ENCODE measurements at places on chromosomes 4 and X. TPM values are rescaled to one million over a fixed set of nuclear protein-coding genes. Genes with fewer than 3 reads are reported as not detected.

DNA sequence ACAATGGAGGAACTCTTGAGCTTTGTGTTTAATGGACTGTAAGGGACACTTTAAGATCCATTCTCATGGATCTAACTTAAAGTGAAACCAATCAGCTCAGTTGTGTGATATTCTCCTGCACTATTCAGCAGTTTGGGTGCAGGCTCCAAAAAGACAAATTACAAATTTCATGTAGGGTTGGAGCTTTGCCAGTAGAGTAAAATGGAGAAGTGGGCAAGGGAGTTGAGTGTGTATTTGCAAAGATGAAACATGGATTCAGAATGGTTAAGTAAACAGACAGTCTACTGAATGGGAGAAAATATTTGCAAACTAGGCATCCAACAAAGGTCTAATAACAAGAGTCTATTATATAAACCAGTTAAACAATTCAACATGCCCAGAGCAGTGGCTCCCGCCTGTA is 21.2 kb upstream of the MID2 start:
- DNase-seq, result no peak

DNA sequence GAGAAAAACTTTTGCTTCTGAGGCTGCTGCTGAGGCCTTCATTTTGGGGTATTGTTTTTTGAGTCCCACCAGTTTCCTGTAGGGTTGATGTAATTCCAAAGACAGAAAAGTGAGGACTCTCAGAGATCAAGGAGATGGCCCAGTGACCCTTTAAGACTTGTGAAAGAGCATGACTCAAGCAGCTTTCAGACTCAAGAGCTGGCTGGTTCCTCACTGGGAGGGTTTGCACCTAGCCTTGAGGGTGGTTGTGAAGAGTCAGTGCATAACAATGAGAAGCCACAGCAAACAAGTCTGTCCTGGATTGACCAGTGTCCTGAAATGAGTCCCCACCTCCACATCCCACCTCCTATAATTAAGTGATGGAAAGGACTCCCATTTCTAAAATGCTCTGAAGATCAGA is 89.2 kb downstream of the NHS start:
- no peak for DNase-seq

DNA sequence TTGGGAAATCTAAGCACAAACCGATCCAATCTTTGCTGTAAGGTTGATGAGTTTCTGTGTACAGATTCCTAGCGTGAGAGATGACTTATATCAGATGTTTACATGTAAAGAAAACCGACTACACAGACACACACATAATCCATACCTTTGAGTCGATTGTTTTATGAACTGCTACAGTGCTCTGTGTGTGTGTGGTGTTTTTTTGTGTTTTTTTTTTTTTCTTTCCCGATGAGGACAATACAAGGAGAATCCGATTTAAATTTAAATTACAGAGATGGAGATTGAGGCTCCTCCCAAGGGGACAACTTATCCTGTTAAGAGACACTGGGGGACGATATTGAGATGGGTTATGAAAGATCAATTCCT is 461 bp upstream of the SLC9A6 start:
- DNase-seq, result no peak

DNA sequence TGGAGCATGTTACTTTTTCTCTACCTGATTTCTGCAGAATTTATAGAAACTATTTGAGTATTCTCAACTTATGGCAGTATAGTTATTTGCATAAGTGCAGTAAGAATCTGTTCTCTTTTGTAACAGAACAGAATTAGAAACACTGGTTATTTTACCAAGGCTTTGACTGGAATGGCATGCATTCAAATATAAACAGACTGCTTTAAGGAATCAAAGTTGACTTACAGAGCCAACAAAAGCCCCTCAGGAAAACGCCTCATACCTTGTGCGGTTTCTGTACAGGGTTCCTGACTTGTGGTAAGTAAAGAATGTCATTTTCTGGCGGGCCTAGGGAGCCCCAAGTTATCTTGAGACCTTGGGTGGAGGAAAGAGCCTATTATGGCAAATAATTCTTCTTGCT is 97.1 kb downstream of the GPR143 start:
- no peak for DNase-seq

- no peak for DNase-seq
These were observed 41.1 kb downstream of the UCHL1 start for GRCh38 chr4:41297832-41298231.

DNA sequence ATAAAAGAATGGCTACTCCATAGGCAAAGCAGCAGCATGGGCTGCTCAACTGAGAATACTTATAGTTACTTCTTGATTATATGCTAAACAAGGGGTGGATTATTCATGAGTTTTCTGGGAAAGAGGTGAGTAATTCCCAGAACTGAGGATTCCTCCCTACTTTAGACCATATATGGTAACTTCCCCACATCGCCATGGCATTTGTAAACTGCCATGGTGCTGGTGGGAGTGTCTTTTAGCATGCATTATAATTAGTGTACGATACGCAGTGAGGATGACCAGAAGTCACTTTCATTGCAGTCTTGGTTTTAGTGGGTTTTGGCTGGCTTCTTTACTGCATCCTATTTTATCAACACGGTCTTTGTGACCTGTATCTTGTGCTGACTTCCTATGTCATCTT is 141.5 kb downstream of the MAGEB17 start:
- DNase-seq, result no peak

DNA sequence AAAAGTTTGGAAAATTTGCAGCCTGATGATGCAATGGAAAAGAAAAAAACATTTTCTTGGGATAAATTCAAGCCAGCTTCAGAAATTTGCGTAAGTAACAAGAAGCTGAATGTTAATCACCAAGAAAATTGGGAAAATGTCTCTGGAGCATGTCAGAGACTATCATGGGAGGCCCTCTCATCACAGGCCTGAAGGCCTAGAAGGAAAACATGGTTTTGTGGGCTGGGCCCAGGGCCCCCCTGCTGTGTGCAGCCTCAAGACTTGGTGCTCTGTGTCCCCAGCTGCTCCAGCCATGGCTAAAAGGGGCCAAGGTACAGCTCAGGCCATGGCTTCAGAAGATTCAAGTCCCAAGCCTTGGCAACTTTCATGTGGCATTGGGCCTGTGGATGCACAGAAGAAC is 1049.8 kb upstream of the GRIA3 start:
- no peak for DNase-seq

DNA sequence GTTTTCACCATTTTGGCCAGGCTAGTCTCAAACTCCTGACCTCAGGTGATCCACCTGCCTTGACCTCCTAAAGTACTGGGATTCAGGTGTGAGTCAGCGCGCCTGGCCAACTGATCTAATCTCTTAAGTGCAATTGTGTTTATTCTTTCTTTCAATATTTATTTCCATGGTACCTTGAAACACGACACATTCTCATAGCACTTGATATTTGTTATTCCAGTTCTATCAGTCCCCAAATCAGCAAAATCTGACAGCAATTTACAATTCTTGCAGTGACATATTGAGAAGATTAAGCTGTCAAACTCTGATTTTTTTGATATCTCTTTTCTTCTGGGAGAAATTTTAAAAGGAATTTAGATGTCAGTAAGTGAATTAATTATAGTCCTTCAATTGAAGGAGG is 218.1 kb upstream of the FAT4 start:
- no peak for DNase-seq

DNA sequence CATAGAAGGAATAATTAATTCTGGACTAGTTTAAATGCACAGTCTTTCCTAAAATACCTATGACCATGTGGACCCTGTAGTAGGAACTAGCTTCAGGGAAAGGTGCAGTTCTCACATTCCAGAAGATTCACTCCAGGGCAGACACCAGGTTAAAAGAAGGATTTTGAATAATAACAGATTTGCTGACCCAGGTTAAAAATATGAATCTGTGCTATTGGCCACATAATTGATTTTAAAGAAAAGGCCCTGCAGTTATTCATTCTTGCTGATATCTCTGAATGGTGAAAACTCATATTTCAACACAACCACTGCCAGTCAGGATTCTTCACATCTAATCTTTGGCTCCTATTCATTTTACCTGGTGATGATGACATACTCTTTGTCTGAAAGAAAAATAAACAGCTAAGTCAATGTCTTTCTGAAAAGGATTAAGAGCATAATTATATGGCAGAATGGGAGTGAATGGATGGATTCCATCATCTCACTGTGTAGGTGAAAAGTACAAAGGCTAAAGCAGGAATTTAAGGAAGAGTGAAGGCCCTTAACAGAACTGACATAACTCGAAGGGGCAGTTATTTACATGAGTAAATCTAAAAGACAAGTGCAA is 432.8 kb downstream of the PDGFC start:
- no peak for DNase-seq

DNA sequence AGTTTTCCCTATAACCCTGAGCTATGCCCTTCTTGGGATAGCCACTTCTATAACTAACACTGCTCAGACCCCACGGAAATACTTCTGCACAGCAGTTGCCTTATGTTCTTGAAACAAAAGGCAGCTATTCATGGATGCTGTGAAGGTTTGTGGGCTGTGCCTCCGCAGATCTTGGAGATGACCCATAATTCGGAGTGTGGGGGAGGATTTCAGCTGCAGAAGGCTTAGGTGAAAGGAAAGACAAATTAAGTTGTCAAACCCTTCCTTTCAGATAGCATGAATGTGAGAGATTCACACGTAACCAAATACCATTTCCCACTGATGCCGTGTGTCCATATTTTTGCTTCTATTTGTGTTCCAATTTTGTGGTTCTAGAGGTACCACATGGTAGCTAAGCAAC is 38.1 kb upstream of the NYX start:
- DNase-seq, result no peak

DNA sequence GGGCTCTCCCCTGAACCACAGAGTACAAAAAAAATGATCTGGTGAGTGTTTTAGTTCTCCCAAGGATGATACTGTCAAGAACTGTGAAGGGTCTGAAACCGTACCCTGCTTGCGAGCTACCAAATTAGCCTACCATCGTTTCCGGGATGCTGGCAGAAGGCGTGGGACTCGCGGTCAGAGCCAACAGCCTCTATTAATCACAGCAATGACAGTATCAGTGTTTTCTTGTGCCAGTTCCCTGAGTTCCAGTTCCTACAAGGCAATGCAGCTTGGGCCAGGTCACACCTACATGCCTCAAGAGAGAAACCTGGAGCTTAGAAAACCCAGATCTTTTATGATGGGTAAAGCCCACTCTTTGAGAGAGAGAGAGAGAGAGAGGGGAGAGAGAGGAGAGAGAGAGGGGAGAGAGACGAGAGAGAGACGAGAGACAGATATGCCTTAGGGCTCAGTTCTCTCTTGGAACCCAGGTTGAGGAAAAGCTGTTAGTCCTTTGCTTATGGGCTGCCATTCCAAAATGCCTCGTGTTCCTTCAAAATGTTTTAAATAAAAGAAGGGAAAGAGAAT is 327.8 kb downstream of the ARHGAP10 start:
- no peak for DNase-seq

GRCh38 chr4:86741846-86742245 is 107.3 kb downstream of the SLC10A6 start:
- DNase-seq, result no peak

DNA sequence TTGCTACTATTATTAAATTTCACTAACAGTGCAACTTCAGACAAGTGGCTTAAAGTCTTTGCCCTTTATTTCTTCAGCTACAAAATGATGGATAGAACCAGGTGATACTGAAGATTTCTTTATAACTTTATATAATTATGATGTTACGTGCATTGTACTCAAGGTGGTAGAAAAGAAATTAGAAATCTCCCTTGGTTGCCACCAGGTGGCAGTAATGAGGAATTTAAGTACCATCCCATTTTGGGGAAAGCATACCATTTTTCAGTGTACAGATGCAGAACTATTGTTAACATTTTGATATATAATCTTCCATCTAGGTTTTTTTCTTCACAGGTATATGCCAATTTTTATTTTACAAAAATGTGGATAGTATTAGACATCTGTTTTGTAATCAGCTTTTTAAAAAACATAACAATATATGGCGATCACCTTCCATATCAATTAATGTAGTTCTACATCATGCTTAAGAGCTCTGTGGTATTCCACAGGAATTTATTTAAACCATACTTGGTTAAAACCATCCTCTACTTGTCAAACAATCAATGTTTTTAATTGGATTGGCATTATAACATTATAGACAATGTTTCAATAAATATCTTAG is 37.7 kb upstream of the RAB33B start:
- DNase-seq, result peak; percentile 53

- DNase-seq, result no peak
These were observed 1104.5 kb downstream of the FAT4 start for GRCh38 chr4:126419266-126419665.

GRCh38 chr4:10960389-10960788 is 275.8 kb upstream of the CLNK start:
- no peak for DNase-seq

DNA sequence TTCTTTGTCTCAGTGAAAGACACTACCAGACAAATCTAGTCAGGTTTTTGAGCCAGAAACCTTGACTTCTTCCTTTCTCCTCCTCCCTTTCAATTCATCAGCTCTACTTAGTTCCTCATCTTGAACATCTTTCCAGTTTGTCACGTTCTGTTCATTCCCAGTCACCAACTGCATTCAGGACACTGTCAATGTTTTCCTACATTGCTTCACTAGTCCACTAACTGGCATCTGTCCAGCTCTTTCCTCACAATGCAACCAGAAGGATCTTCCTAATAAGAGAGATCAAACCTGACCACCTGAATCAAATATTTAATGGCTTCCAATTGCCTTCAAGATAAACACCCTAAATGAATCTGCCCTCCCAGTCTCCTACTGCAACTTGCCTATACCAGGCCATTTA is 52.5 kb downstream of the SYNPO2 start:
- DNase-seq, result no peak

DNA sequence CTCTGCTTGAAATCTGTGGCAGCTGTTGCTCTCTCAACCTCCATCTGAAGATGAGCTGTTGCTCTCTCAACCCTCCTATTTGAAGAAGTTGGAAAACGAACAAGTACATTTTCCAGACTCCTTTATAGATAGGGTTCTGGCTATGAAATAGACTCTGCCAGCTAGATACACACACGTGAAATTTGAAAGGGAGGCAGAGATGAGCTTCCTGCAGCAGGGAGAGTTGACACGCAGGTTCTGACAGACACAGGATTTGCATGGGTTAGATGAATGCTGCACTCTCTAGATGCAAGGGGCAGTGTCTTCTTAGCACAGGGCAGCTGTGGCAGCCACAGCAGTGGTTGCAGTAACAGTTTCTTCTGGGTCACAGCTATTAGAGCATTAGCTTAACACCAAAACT is 8.0 kb upstream of the PYURF start:
- DNase-seq, result no peak

DNA sequence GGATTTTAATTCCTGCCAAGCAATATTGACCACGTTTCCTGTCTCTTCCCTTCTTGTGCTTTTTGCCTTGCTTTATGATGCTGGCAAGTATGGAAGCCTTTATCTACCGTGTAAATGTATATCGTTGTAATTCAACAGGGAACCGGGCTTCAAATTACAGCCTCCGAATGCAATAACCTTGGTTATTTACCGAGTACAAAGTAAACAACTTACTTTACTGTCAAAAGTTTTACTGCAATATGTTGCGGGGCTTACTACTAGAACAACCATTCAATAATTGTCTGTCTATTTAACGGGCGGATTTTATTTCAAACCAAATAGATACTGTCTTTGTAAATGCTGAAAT is 73.1 kb downstream of the PALLD start:
- no peak for DNase-seq

- DNase-seq, result no peak
These were observed 21.8 kb downstream of the SH3TC1 start for GRCh38 chr4:8220661-8221450.

The GPR34 gene
- polyA plus RNA-seq, result 0.45 TPM

The CSN2 gene
- not detected for polyA plus RNA-seq

The PDZD11 gene
- 54.3 TPM for polyA plus RNA-seq

The UBE2D3 gene
- 298 TPM for polyA plus RNA-seq

The MAGEA1 gene
- not detected for polyA plus RNA-seq

The FAM184B gene
- polyA plus RNA-seq, result 0.04 TPM

The SPATA4 gene
- polyA plus RNA-seq, result not detected

Data from small intestine (tissue), 16 donors.